ENCODE measurements at places on chromosomes 5 and 9.

GRCh38 chr5:124824637-124825158 is 78.3 kb upstream of the ZNF608 start:
- DNase-seq, result peak; percentile 40

GRCh38 chr5:74367241-74367733 is 273.2 kb downstream of the ENC1 start:
- no peak for DNase-seq

DNA sequence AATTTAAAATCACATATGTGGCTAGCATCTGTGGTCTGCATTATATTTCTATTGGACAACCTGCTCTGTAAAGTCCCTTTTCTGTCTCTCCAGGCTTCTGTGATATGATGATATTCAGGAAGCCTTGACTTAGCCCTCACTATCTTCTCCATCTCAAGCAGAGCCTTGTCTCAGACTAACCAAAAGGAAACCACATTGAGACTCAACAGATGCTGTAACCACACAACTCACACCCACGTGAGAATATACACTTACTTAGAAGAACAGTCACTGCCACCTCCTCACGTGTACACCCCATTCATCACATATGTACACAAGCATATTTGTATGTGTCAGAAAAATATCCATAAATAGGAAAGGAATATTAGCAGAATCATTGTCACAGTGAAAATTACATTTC is 33.6 kb downstream of the HTR4 start:
- no peak for DNase-seq

DNA sequence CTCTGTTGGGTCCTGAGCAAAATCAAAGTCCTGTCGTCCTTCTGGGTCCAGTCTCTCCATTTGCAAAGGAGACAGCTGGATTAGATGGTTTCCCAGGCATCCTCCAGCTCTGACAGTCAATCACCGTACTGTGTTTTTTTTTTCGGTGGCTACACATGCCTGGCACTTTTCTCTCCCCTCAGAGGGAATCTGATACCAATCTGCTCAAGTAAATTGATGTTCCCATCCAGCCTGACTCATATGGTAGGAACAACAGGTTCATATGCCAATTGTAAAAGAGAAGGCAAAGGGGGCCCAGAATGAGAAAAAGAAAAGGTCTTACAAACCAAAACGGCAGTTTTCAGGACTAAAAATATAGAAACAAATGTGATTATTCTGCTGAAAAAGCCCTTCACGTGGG is 1.2 kb downstream of the FBXO10 start:
- no peak for DNase-seq

GRCh38 chr5:81066102-81066501 is 105.9 kb downstream of the RASGRF2 start:
- no peak for DNase-seq

- peak; percentile 63 for DNase-seq
These were observed 18.3 kb upstream of the HSDL2 start for GRCh38 chr9:112361601-112362000.

GRCh38 chr9:117929868-117930267 is 225.7 kb downstream of the TLR4 start:
- DNase-seq, result peak; percentile 49

DNA sequence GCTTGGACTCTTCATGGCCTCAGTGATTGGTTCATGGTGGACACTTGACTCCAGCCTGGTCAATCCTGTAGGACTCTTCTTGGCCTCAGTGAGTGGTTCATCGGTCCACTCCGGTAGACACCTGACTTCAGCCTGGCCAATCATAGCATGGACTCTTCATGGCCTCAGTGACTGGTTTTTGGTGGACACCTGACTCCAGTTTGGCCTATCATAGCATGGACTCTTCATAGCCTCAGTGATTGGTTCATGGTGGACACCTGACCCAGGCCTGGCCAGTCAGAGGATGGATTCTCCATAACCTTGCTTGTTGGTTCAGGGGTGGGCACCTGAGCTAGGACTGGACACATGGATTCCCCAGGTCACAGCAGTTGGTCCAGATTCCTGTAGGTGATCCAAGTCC is 106.0 kb upstream of the ERCC6L2 start:
- no peak for DNase-seq

DNA sequence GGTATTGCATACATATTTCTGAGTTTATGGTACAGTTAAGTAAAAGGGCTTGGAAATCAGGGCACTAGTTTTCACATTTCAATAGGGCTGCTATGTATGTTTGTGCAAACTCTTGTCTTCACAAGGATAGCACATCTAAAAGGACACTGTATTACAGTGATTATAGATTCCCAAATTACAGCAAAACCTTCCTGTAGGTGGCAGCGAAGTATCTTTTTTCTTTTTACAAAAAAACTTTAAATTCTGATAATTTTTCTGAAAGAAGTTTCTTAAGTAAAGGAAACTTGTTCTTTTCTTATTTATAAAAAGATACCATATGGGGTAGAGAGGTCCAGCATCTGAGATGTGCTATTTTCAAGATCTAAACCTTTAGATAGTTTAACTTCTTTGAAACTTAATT is 337.8 kb downstream of the PTPRD start:
- DNase-seq, result no peak

DNA sequence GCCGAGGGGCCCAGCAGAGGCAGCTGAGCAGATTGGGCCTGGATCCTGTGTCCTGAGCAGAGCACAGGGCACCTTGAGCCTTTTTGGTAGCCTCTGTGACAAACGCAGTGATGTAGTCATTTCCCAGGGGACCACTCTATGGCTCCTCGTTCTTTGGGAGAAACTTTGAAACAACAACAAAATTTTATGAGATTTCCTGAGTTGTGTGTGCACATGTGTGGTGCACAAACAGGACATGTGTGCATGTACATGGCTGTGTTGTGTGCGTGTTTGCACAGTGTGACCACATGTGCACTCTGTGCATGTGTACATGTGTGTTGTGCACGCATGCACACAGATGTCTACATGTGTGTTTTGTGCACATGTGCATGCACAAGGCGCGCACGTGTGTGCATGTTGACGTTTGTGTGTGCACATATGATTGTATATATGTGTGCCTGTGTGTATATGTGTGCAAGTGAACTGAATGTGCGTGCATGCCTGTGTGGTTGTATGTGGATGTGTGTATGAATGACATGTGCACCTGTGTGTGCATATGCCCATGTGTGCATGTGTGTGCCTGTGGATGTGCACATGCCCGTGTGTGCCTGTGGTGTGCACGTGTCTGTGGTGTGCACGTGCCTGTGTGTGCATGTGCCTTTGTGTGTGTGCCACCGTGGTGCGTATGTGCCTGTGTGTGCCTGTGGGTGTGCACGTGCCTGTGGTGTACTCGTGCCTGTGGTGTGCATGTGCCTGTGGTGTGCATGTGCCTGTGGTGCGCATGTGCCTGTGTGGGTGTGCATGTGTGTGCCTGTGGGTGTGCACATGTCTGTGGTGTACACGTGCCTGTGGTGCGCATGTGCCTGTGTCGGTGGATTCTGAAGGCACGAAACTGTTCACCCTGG is 221.6 kb downstream of the CACNA1B start:
- no peak for DNase-seq

DNA sequence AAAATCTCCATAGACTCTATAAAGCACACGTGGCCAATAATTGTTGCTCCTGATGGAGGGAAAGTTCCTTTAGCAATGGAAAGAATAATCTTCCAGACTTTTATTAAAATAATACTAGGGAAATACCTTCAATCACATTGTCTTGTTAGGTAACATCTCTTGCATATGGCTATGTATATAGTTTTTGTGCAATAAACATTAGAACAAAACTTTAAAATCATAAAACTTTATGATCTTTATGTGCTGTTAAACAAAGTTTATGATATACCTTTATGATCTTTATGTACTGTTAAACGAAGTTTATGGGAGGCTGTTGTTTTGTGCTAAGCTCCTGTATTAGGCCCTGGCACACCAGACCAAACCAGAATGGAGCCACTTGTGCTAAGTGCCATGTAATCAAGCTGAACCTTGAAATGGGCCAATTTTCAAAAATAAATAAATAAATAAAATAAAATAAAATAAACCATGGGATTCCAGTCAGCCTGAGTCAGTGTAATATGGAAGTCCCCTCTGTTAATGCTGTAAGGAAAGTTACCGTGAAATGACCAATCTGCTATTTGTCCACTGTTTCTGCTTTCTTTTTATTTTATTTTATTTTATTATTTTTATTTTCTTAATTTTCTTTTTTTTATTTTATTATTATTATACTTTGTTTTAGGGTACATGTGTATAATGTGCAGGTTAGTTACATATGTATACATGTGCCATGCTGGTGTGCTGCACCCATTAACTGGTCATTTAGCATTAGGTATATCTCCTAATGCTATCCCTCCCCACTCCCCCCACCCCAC is 431.3 kb downstream of the SPATA31D1 start:
- DNase-seq, result no peak

DNA sequence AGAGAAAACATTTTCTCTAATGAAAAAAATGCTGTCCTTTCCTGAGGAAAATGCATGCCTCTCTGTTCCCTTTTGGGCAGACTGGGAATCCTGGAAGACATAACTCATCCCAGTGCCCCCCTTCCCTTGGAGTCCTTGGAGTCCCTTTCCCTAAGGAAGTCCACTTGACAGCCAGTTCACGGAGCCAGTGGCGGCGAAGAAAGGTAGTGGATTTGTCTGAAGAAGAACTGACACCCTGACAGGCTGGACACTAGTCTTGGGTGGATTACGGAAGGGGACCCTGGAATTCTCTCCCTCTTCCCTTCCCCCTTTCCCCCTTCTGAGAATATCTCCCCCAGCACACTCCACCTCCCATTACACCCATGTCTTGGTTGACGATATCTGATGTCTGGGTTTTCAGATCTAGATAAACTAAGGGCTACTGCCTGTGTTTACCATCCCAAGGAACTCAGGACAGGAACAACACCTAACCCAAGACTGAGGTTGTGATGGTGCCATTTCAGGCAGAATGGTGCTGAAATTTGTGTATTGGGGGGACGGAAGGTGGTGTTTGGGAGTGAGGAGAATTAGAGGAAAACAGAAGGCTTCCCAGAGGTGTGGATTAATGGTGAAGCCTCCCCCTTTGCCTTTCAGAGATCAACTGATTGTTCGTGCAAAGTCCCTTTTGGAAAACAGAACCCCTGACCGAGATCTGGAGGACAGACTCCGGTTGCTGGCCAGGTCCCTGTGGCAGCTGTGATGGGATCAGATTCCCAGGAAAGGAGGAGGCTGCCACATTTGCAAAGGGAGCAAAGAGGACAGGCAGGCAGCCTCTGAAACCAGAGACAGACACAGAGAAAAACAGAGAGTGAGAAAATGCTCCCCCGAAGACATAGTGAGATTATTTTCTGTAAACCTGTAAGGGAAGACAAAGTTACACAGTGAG is 704 bp downstream of the SPARC start:
- DNase-seq, result no peak

- DNase-seq, result no peak
These were observed 49.6 kb upstream of the ITGA1 start for GRCh38 chr5:52738095-52738506.

GRCh38 chr5:178986326-178986960 is 8.7 kb downstream of the GRM6 start:
- DNase-seq, result no peak

GRCh38 chr9:33852216-33852826 is 35.4 kb downstream of the UBE2R2 start:
- peak; percentile 71 for DNase-seq

DNA sequence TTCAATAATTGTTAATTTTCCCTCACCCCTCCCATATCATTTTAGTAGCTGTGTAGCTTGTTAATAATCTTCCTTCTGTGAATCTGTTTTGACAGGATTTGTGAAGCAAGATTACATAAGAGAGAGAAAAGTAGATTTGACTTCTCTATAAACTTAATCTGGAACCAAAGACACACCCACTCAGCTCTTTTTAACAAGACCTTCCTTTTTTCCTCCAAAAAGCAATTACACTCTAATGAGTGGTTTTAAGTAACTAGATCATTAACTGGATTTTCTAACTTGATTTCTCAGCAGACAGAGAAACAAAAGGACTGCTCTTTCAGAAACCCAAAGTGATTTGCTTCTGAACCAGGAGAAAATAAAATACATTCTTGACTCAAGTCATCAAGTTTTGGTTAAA is 21.9 kb downstream of the RFK start:
- DNase-seq, result no peak

GRCh38 chr5:103016167-103016566 is 103.8 kb downstream of the GIN1 start:
- DNase-seq, result no peak

GRCh38 chr5:63854076-63854475 is 108.2 kb downstream of the HTR1A start:
- peak; percentile 56 for DNase-seq

- no peak for DNase-seq
These were observed 19.9 kb downstream of the ELL2 start for GRCh38 chr5:95941756-95942155.

DNA sequence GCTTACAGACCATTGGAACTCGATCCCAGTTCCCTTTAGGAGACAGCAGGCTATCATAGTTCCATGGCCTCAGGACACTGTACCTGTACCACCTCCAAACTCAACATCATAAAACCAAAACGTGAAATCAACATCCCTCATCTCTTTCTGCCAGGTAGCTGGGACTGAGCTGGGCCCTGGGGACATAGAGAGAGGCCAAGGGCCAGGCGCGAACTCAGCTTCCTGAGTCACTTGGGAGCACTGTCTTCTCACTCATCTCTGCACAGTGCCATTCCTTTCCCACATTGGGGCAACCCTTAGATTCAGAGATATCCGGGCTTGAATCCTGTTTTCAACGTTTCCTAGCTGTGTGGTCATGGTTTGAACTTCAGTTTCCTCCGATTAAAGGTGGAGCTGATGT is 12.2 kb downstream of the DAB2IP start:
- no peak for DNase-seq
